ENCODE measurements at places on chromosomes 5 and 9. TPM values are rescaled to one million over a fixed set of nuclear protein-coding genes. Genes with fewer than 3 reads are reported as not detected.

DNA sequence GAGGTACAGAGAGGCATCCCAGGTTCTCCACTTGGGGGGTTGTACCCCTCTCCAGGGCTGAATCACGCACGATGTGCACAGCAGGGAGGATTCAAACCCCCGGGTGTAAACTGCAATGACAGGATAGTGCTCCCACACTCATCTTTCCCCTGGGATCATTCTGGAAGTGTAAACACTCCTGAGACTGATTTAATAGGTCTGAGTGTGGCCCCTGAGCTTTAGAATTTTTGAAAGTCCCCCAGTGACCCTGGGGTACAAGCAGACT, 16.5 kb downstream of the BICD2 start:
- no peak for DNase-seq

DNA sequence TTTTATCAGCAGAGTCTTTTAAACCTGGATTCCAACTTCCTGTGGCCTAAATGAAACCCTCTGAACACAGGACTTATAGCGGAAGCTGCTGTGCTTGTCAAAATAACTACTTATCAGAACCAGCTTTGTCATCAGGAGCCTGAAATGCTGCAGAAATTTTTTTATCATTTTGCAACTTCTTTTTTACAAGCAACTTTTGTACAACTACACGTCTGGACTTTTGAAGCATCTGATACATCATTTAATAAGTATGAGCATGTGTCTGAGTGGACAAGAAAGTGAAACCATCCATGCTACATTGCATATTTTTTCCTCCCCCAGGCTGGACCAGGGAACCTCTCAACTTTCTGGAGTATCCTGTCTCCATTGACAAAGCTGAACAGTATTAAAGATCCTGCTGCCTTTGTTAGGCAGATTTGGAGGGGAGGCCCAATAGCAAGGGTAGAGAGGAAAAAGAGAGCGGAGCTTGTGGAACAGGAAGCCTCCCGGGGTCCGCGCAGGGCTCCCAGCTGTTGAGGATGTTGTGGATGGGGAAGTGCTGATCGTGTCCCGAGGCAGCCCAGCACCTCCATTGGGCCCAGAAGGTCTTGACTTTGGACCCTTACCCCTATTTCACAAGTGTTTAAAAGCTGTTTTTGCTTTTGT, 196.6 kb downstream of the MSX2 start:
- no peak for DNase-seq

GRCh38 chr9:132732326-132733259, 62.3 kb downstream of the GTF3C4 start:
- no peak for DNase-seq

- DNase-seq: no peak
These were observed 347.5 kb downstream of the ZSWIM6 start for GRCh38 chr5:61679562-61679961.

DNA sequence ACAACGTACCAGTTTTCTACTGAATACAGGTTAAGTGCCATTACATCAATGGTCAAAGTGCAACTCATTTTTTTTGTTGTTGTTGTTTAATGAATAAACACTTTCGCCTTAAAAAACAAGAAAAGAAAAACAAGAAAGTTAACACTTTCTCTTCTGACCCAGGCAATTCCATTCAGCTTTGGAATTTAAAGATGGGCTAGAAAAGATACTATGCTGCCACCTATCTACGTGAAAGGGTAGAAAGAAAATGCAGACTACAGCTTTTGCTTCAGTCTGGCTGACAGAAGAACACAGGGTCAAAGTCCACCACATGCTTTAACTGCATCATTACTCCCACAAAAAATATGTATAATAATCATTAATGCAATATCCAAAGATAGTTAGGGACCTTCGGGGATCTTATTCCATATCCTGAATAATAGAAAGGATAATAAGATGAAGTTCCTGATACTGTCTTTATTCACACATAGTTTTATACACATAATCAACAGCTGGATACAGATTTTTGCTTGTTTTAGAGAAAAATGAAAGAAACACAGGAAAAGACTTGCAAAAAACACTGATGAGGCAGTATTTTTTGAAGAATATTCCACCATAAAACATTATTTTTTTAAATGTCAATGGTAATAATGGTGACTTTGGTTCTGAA, 40.4 kb downstream of the ZDHHC21 start:
- DNase-seq: peak; percentile 76

DNA sequence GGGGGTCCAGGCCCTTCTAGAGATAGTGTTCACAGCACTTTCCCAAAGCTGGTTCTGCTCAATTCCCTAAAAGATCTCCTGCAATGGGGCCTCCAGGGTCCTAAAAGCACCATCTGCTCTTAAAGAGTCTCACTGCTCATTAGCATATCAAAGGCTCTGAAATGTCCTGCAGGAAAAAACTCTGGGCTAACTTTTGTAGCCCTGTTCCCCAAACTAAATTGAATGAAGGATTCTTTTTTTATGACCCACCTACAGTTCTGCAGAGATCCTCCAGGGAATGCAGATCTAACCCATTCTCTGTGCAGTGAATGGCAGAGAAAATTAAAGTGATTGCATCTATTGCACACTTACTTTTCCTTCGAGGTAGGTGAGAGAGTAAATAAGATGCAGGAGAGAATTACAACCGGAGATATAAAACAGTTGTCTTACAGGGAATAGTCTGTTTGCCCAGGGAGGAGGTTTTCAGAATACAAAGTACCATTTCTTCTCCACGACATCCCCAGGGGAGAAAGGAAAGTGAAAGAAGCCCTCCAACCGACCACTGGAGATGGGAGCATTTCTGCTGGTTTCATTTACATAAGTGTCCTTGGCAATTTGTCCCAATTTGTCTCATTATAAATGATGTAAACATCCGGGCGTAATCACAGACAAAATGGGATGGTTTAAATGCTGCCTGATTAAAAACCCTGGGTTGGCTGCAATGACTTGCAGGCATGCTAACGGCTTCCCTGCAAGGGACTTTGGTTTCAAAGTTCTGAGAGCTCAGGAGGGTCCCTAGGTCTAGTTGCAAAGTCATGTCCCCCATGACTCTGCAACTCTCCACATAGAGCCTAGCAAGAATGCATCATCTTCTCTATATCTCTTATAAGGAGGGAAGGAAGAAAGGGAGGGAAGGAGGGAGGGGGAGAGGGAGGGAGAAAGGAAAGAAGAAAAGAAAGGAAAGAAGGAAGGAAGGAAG, 114.0 kb downstream of the KCNIP1 start:
- peak; percentile 49 for DNase-seq

DNA sequence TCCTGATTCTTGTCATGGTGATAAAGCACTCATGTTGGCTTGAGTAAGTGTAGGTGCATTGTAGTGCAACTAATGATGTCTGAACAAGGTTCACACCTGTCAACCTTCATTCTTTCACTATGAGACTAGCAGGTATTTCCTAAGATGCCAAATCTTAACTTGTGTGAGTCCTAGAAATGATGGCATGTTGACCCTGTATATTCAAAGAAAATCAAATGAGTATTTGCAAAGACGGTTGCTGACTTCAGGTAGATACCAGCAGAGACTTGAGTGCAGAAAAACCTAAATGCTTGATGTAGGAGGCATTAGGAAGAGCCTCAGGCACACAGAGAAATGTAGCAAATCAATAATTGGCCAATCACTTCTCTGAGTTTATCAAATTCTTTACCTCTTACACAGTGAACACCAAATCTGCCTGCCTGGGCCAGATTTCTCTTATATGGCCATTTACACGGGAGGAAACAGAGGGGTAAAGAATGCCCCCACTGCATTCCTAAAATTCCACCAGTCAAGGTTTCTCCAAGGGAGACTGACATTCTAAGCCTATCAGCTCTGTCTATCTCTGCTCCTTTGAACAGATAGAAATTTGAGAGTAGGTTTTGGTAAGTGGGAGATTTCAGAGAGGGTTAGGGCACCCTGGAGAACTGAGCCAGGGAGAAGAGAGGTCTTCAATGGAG, 488.6 kb upstream of the WWC1 start:
- DNase-seq: no peak

GRCh38 chr5:173020643-173021042, 35.5 kb upstream of the CREBRF start:
- DNase-seq: no peak

DNA sequence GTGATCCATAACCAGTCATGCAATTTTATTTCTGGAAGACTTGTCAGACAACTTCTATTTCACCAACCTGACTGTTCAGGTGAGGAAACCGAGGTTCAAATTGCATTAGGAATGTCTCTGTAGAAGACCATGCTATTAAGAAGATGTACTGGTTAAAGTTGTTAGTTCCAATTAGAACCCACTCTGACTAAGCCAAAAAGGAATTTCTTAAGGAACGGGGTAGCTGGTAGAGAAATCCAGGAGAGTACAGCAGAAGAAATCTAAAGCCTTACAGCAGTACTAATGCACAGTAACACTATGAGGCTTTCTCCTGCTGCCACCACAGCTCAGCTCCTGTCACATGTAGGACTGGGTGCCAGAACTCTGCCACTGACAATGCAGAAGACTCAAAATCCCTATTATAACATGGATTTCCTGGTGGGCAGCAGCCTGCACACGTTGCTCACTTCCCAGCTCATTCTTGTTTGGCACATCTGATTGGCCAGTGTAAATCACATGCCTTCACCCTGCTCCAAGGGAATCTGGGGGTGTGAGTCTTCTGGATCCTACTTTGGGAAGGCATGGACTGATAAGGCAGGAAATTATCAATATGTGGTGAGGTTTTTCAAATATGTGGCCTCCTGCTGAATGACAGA, 37.1 kb downstream of the CAST start:
- no peak for DNase-seq

DNA sequence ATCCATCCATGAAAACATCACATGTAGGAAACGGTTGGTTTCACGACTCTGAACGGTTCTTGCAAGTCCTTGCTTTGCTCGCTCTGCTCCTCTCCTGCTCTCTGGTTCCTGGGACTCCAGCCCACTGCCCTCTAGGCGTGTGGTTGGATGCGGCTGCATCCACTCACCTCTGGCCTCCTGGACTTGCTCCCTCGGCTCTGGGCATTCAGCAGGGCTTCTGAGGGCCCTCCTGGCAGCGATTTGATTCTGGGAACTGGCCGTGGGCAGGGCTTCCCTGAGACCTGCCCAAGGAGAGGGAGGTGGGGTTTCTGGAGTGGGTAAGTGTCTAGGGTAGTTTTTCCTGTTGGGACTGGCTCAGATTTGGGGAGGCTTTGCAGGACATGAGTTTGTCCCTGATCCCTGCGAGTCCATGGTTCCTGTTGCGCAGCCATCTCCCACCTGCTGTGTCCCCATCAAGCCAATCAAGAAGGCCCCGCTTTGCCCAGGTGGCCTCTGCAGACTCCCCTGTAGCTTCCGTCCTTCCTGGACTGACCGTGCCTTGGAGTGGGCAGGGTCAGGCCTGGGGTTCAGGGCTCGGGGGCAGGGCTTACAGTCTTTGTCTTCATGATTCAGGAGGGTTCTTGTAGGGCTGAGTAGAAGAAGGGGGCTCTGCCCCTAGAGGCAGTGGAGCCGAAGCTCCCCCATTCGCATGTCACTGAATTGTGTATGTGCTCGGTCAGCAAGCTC, 192.3 kb downstream of the CACNA1B start:
- DNase-seq: no peak

- no peak for DNase-seq
These were observed 2.0 kb downstream of the RNF44 start for GRCh38 chr5:176535101-176535663.

GRCh38 chr5:81787474-81788242, 36.8 kb upstream of the SSBP2 start:
- DNase-seq: peak; percentile 63

GRCh38 chr5:63831381-63831780, 130.9 kb downstream of the HTR1A start:
- no peak for DNase-seq

GRCh38 chr9:92986176-92987119, 39.1 kb downstream of the FGD3 start:
- no peak for DNase-seq

- no peak for DNase-seq
These were observed 89.8 kb downstream of the LIFR start for GRCh38 chr5:38466424-38467189.

DNA sequence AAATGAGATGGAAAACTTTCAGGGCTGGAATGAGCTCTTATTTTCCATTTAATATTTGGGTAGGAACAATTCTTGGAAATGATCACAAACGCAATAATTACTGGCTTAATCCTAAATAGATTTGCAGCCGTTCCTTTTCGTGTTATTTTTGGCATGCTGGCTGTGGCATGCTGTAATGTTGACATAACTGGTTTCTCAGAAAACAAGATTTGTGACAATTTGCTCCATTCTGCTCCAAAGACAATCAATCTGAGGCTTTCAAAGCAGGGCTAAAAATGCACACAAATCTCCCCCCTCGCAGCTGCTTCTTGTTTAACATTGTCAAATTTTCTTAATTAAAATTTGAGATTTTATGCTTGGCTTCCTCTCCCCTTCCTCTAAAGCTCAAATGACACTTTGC, 151.2 kb downstream of the TTC39B start:
- peak; percentile 13 for DNase-seq

DNA sequence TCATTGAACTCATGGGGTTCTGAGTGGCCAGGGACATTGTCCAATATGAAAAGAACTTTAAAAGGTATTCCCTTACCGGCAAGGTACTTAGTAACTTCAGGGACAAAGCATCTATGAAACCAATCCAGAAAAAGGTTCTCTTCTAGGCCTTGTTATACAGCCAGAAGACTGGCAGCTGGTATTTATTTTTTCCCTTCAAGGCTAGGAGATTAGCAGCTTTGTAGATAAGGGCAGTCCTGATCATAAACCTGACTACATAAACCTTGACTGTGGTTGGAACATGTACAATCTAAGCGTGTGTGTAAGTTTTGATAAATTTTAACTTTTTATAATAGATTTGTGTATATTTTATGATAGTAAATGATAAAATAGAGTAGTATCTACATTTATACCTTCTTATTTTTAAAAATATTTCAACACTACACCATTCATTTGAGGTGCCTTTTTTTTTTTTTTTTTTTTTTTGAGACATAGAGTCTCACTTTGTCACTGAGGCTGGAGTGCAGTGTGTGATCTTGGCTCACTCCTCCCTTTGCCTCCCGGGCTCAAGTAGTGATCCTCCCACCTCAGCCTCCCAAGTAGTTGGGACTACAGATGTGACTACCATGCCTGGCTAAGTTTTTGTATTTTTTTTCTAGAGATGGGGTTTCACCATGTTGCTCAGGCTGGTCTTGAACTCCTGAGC, 24.5 kb downstream of the RANBP17 start:
- DNase-seq: no peak

GRCh38 chr9:8401961-8402705, 602.6 kb upstream of the DMAC1 start:
- no peak for DNase-seq

GRCh38 chr5:378301-378891, 56.9 kb downstream of the AHRR start:
- no peak for DNase-seq

Gene CAMK4
- polyA plus RNA-seq: 10.9 TPM

Gene CTXN3
- not detected for polyA plus RNA-seq

Gene TMEM215
- polyA plus RNA-seq: 0.06 TPM

Gene GRM6
- polyA plus RNA-seq: 0.70 TPM

Gene CCDC187
- polyA plus RNA-seq: 2.0 TPM

Gene PBX3
- 20.3 TPM for polyA plus RNA-seq

Gene CD74
- polyA plus RNA-seq: 742 TPM

Gene GNAQ
- 34.0 TPM for polyA plus RNA-seq

Gene C7
- 53.9 TPM for polyA plus RNA-seq

Gene TMEM174
- not detected for polyA plus RNA-seq

Gene IL5
- polyA plus RNA-seq: 0.07 TPM

Gene TBCA
- polyA plus RNA-seq: 206 TPM

Gene OR1J2
- polyA plus RNA-seq: not detected

Gene CEL
- polyA plus RNA-seq: 268 TPM

Gene AQP7
- 40.9 TPM for polyA plus RNA-seq

Gene LRRTM2
- polyA plus RNA-seq: 2.6 TPM

Gene SLC22A4
- 9.6 TPM for polyA plus RNA-seq

All from large intestine (tissue), 12 donors.